A549 treated with CpdA at 1 μM for 4 hours (cell line): ENCODE measurements at places on chromosomes 5 and 9. TPM values are rescaled to one million over a fixed set of nuclear protein-coding genes. Genes with fewer than 3 reads are reported as not detected.

The SLC27A6 gene
- total RNA-seq: 0.05 TPM in 1 of 5 replicates, not detected in the others

The OBP2B gene
- not detected in 5 replicates for total RNA-seq

The DELE1 gene
- 43.0 to 58.2 TPM (median 56.9 TPM) in 5 replicates for total RNA-seq

The TICAM2 gene
- 0.46 to 1.1 TPM (median 1.0 TPM) in 5 replicates for total RNA-seq

The PAEP gene
- 0.14 to 0.27 TPM (median 0.21 TPM) in 3 of 5 replicates, not detected in the others for total RNA-seq

The EXD3 gene
- 6.1 to 7.4 TPM (median 6.9 TPM) in 5 replicates for total RNA-seq

The SLC25A2 gene
- not detected in 5 replicates for total RNA-seq

The DAB2 gene
- total RNA-seq: 10.6 to 13.9 TPM (median 11.5 TPM) in 5 replicates

The ARL14EPL gene
- 0.07 to 0.69 TPM (median 0.39 TPM) in 5 replicates for total RNA-seq

The LEAP2 gene
- 0.87 to 1.7 TPM (median 1.5 TPM) in 5 replicates for total RNA-seq

The EFNA5 gene
- total RNA-seq: 15.0 to 20.9 TPM (median 19.2 TPM) in 5 replicates

The ST8SIA4 gene
- total RNA-seq: 0.23 to 0.67 TPM (median 0.56 TPM) in 5 replicates

The GDA gene
- total RNA-seq: 1.1 to 1.7 TPM (median 1.2 TPM) in 5 replicates

The SLC28A3 gene
- total RNA-seq: not detected in 5 replicates

The RLN2 gene
- 0.17 TPM in 1 of 5 replicates, not detected in the others for total RNA-seq

The DNM1 gene
- total RNA-seq: 82.3 to 102 TPM (median 86.9 TPM) in 5 replicates

The NME5 gene
- total RNA-seq: not detected in 5 replicates

The SEMA5A gene
- not detected in 5 replicates for total RNA-seq

The DBH gene
- total RNA-seq: not detected in 5 replicates

The FIBCD1 gene
- 9.2 to 14.4 TPM (median 12.4 TPM) in 5 replicates for total RNA-seq

The STING1 gene
- 0.81 to 1.2 TPM (median 1.1 TPM) in 5 replicates for total RNA-seq

The PCDHB8 gene
- 0.24 to 0.42 TPM (median 0.37 TPM) in 5 replicates for total RNA-seq

The FBXO4 gene
- total RNA-seq: 5.5 to 8.9 TPM (median 6.7 TPM) in 5 replicates

The PHF24 gene
- 0.06 to 0.26 TPM (median 0.16 TPM) in 5 replicates for total RNA-seq

The CHMP5 gene
- total RNA-seq: 72.5 to 90.6 TPM (median 83.3 TPM) in 5 replicates

The PCDHGB7 gene
- total RNA-seq: 0.03 to 0.16 TPM (median 0.07 TPM) in 5 replicates

The GPR21 gene
- total RNA-seq: not detected in 5 replicates

The TNFAIP8 gene
- 27.3 to 52.5 TPM (median 30.3 TPM) in 5 replicates for total RNA-seq

The IL13 gene
- 0.07 TPM in 1 of 5 replicates, not detected in the others for total RNA-seq

The TRPM6 gene
- total RNA-seq: 1.1 to 1.6 TPM (median 1.2 TPM) in 5 replicates

The ACER2 gene
- total RNA-seq: 1.9 to 2.7 TPM (median 2.6 TPM) in 5 replicates

The MAST4 gene
- 1.2 to 1.7 TPM (median 1.5 TPM) in 5 replicates for total RNA-seq

The IFNA21 gene
- not detected in 5 replicates for total RNA-seq

The RAI14 gene
- 70.5 to 122 TPM (median 92.2 TPM) in 5 replicates for total RNA-seq

The ENTPD2 gene
- total RNA-seq: 0.72 to 1.2 TPM (median 0.76 TPM) in 5 replicates

The IFNA10 gene
- total RNA-seq: not detected in 5 replicates

The RELL2 gene
- 4.3 to 5.2 TPM (median 4.6 TPM) in 5 replicates for total RNA-seq

The NSUN2 gene
- 95.2 to 111 TPM (median 97.5 TPM) in 5 replicates for total RNA-seq

The PRDM12 gene
- 0.27 to 0.36 TPM (median 0.29 TPM) in 5 replicates for total RNA-seq

The C9orf50 gene
- not detected in 5 replicates for total RNA-seq

The PCDHB14 gene
- total RNA-seq: 0.06 to 0.13 TPM (median 0.09 TPM) in 5 replicates

The TTC16 gene
- 0.02 TPM in 1 of 5 replicates, not detected in the others for total RNA-seq

The STPG3 gene
- total RNA-seq: not detected in 5 replicates

The WDR38 gene
- 0.12 to 0.17 TPM (median 0.14 TPM) in 3 of 5 replicates, not detected in the others for total RNA-seq

The PCDHGA1 gene
- 0.27 to 0.49 TPM (median 0.31 TPM) in 5 replicates for total RNA-seq

The NIM1K gene
- 0.27 to 0.41 TPM (median 0.33 TPM) in 4 of 5 replicates, not detected in the other for total RNA-seq

The TMEM174 gene
- total RNA-seq: not detected in 5 replicates

The ADGRV1 gene
- 0.74 to 1.1 TPM (median 0.80 TPM) in 5 replicates for total RNA-seq

The IL3 gene
- not detected in 5 replicates for total RNA-seq

The ZFR gene
- total RNA-seq: 56.2 to 73.9 TPM (median 58.9 TPM) in 5 replicates

The MAN2A1 gene
- 11.8 to 16.8 TPM (median 15.0 TPM) in 5 replicates for total RNA-seq

The IL5 gene
- total RNA-seq: not detected in 5 replicates

The KIF2A gene
- total RNA-seq: 29.1 to 50.7 TPM (median 37.0 TPM) in 5 replicates

The SUSD1 gene
- total RNA-seq: 12.2 to 16.7 TPM (median 13.4 TPM) in 5 replicates

The CSF1R gene
- total RNA-seq: 0.07 to 0.23 TPM (median 0.15 TPM) in 4 of 5 replicates, not detected in the other

The PTCH1 gene
- total RNA-seq: 1.7 to 3.5 TPM (median 2.6 TPM) in 5 replicates

The TNFSF15 gene
- 0.26 to 0.41 TPM (median 0.37 TPM) in 5 replicates for total RNA-seq
